LoVo (cell line): ENCODE measurements at places on chromosomes 12 and 14.
A peak's percentile ranks its signal among the peaks of the same experiment; 100 is the strongest.

DNA sequence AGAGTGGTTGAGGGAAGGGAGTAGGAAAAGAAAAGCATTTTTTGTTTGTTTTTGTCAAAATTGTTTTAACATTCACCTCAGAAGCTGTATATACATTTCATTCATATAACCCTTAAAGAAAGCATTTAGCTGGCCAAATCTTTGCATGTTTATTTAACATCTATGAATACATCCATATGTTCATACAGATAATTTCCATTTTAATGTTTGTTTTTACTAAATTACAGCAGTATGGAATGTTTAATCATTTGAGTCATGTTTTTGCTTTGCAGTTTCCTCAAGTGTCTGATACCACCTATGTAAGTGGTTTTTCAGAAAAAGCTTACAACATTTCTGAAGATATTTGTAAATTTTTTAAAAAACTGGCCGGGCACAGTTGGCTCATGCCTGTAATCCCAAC lies 84.3 kb upstream of the ATF1 start:
- no peak for DNase-seq

DNA sequence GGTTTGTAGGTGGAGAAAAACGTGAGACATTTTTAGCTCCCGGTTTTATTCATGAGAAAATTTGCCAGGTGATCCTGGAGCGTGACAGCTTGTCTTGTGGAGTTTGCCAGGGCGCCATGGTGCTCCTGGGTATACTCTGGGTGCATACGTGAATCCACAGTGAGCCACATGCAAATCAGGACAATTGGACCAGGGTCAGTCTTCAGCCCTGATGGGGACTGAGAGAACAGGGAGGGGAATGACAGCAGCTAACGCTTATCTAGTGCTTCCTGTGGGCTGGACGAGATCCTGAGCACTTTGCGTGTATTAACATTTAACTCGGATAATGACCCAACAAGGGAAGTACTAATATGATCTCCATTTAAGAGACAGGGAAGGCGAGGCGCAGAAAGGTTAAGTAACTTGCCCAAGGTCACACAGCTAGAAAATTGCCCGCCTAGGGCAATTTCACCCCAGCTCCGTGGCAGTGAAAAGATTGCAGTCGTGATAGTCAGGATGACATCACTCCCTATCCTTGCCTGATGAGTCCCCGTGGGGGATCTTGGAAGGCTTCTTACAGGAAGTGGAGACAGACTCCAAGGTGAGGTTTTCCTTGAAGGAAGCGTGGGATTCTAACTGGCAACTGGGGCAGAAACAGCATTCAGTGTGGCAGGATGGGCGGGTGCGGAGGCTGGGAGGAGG lies 118.4 kb upstream of the NCOR2 start:
- peak; percentile 15 for DNase-seq

DNA sequence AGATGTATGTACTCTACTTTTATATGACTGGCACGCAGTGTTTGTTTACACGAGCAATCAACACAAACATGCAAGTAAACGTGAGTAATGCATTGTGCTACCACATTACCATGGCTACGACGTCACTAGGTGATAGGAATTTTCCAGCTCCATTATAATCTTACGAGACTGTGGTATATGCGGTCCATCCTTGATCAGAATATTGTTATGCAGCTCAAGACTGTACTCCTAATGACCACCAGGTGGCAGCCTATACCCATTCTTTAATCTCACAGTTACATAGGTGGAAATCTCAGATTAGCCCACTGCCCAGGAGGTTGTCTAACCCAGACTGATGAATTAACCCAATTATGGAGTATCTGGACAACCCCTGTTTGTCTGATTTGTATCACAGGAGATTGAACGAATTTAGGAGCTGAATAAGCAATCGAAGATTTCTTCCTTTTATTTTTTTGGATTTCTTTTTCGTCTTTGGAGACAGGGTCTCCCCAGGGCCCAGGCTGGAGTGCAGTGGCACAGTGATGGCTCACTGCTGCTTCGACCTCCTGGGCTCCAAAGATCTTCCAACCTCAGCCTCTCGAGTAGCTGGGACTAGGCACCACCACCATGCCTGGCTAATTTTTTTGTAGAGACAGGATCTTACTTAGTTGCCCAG lies 8.7 kb upstream of the TESPA1 start:
- DNase-seq: peak; percentile 81

DNA sequence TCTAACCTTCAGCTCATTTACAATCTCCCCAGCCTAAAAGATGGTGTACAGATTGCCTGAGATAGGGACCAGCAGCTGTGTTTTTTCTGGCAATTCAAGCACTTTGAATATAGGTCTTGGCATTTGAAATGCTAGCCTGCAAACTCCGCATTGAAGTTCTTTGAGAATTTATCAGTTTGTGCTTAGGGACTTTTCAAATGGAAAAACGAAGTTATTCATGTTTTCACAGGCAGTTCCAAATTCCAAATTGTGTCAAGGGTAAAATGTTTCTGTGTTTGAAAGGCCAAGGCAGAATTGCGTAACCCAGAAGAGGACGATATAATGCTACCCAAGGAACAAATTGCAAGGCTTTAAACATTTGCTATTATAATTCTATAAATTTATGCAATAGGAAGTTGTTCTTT lies 168.9 kb upstream of the RASSF8 start:
- DNase-seq: no peak

DNA sequence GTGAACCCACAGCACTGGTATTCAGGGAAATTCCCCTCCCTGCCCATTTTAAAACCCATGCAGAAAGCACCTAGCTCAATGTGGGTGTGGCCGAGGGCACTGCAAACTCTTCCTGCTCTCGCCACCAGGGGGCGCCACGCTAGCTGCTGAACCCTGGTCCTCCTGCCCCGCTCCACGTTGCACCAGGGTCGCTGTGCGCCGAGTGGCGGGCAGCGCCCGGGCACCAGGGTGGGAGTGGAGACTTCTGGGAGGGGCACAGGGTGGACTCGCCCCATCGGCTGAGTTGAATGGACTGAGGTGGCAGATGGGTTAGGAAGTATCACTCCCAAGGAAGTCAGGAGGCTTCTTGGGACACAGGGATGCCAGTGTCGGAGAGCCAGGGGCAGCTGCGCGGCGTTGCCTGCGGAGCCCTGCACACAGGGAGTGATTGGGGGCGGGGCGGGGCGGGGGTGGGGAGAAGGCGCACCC lies 48.1 kb upstream of the BCL11B start:
- DNase-seq: peak; percentile 52

- no peak for DNase-seq
Observed at GRCh38 chr14:72524295-72524629, 369.6 kb downstream of the DPF3 start.

- no peak for DNase-seq
Observed at GRCh38 chr14:24849471-24849870, 200.5 kb downstream of the STXBP6 start.

DNA sequence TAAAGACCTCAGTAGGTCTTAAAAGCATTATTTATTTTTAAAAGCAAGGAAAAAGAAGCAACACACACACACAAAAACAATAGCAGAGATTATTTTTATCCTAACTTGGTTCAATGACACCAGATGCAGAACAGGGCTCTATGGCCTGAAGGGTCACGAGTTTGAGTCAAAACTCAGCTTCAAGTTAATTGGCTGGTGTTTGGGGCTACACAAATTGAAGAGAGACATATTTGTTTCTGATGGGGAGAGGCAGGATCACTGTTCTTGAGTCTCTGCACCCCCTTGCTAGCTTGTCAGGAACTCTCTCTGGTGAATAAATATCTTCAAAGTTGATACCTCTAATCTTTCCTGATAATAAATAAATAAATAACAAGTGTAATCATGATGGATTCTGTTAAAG lies 466.1 kb downstream of the PRKD1 start:
- DNase-seq: no peak

GRCh38 chr12:54338698-54339296 lies 13.9 kb downstream of the COPZ1 start:
- DNase-seq: no peak

- DNase-seq: peak; percentile 26
Observed at GRCh38 chr14:69260190-69260860, 367 bp downstream of the GALNT16 start.

DNA sequence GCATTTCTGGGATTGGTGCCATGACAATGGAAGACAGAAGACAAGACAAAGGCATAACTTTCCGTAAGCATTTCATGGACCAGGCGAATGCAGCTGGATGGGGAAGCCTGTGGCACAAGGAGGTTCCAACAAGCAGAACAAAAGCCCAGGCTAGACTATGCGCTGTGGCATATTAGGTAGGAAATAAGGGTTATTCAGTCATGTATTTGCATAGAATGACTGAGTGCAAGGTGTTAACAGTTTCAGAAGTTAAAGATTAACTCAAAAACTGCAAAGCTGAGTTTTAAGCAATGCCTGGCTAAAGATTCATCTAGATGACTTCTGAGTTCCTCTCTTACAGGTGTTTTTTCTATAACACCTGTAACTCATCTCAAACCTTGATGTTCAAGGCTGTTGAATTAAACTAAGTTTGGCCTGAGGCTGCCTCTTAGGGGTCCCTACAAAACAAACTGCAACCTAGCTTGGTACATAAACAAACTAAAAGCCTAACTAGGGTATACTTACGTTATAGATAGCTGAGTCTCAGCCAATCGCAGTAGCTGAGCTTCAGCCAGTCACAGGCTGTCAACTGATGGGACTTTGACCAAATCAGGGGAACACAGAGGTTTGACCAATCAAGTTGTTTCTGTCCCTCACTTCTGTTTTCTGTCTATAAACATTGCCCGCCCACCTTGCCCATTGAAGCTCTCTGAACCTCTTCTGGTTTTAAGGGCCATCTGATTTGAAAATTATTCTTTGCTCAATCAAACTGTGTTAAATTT lies 52.2 kb upstream of the PLBD1 start:
- DNase-seq: peak; percentile 23

DNA sequence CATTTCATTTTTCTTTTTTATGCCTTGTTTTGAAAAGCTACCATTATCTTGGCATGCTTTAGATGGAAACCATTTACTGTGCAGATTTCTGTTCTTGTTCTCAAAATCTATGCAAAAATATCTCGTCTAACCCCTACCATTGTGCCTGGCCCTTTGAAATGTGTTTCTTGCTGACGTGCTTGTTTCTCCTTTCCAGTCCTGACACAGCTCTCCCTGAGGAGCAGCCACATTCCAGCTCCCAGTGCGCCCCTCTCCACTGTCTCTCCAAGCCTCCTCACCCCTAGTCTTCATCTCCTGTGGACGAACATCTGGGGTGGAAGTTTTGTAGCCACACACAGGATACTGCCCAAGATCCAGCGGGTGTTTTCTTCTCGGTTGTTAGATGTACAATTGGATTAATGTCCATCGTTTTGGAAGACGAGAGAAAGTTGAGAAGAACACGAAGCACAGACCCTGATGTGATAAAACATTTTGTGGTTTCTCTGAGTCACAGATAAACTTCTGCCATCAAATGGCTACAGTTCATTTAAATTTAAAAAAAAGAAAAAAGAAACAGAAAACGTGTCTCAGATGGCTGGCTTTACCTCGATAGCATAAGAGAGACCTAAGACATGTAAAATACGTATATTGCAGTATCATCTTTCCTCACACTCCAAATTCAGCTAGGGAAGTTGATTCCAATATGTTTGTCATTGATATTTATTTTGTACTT lies 21.9 kb upstream of the FGD4 start:
- no peak for DNase-seq

DNA sequence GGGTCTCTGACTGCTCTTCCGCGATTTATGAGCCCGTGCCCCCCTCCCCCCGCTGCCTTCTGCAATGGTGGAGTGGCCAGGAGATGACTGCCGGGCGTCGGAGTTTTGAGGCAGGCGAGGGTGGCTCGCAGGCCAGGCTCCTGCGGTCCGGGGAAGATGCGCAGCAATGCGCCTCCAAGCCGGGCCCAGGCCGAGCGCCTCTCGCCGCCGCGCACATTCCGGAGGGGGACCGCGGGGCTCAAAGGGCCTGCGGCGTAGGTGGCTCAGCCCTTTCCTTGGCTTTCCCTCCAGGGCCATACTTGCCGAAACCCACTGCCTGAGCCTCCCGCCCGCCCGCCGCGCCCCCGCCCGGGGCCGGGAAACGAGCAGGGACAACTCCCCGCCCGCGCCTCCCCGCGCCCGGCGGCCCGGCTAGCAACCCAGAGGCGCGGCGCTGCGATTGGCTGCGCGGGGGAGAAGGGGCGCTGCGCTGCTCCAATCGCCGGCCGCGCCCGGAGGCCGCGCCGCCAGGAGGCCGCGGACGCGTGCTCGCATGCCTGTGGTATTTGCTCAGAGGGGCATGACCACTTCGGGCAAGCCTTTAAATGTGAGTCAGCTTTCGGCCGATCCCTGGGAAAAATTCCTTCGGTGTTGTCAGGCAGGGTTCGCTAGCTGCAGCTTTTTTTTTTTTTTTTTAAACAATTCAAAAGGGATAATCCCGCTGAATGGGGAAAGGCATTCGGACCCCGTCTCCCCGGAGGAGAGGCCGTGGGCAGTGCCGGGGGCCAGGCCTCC lies 157.9 kb upstream of the PARP11 start:
- DNase-seq: peak; percentile 99

DNA sequence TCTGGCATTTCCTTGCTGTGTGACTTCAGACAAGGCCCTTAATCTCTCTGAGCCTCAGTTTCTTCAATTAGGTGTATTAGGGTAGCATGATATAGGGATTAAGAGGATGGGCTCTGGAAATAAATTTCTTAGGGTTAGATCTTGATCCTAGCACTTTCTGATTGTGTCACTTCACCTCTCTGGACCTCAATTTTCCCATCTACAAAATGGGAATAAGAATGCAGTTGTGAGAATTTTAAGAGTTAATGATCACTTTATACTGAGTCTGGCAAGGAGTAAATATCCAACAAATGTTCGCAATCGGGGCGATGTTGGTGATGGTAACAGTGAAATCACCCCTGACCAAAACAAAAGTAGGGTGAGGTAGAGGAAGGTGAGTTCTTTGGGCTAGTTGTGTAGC lies 4.0 kb downstream of the RPH3A start:
- no peak for DNase-seq

GRCh38 chr12:99619389-99620158 lies 28.0 kb upstream of the GARIN6 start:
- DNase-seq: no peak

DNA sequence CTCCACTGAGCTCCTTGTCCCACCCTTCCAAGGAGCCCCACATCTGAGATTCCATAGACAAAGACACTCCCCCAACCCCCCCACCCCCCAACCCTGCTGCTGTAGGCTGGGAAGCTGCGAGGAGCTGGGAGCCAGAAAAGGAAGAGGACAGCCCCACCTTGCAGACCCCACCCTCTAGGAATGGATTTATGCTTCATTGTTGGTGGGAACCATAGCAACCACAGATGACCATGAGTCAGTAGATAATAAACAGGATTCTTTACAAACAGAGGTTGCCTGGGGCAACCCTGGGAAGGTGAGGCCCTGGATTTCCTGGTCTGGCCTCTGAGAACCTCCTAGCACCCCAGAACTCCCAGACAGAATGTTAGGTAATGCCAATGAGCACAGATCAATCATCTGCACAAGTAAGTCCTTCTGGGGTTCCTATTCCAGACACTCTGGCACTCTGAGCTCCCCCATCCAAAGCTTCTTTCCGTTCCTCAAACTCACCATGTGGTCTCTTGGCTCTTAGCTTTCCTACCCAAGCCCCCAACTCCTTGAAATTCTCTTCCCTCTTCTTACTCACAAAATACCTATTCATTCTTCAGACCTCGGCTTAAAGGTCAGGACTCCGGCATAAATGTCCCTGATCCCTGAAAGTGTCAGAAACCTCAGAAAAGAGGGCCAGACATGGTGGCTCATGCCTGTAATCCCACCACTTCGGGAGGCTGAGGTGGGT lies 15.2 kb upstream of the PLEKHG6 start:
- peak; percentile 99 for DNase-seq
